ENCODE measurements at places on chromosomes 11 and 22.

DNA sequence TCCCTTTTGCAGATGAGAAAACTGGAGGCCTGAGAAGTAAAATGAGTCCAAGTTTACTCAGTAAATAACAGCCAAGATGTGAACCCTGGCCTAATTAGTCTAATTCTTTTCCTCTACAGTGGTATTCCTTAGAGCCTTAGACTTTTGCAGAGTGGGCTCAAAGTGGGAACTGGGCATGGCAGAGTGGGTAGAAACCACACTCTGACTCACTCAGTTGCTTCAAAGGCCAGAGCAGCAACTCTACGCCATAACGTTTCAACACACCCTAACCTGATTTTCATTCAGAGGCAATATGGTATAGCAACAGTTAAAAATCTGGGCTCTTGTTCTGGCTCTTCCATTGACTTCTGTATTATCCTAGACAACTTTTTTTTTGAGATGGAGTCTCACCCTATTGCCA, 2.8 kb downstream of the THRSP start:
- DNase-seq = no peak

- no peak for DNase-seq
These were observed 191 bp upstream of the DEAF1 start for GRCh38 chr11:695288-695537.

DNA sequence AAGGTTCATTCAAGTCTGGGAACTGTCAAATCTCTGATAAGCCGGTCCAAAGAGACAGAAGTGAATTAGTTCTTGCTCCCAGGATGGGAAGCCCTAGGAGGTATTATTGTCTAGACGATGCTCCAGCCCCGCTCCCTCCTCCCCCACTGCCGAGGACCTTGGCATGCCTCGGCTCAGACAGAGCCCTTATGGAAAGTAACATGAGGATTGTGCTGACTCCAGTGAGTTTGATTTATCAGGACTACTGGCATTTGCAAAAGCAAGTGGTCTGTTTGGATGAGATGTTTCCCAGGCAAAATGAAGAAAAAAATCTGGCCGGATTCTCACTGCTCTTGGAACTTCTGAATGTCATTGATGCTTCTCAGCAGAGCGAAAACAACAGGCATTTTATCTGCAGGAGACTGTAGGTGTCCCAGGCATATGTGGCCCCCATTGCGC, 341.0 kb downstream of the ETS1 start:
- no peak for DNase-seq

DNA sequence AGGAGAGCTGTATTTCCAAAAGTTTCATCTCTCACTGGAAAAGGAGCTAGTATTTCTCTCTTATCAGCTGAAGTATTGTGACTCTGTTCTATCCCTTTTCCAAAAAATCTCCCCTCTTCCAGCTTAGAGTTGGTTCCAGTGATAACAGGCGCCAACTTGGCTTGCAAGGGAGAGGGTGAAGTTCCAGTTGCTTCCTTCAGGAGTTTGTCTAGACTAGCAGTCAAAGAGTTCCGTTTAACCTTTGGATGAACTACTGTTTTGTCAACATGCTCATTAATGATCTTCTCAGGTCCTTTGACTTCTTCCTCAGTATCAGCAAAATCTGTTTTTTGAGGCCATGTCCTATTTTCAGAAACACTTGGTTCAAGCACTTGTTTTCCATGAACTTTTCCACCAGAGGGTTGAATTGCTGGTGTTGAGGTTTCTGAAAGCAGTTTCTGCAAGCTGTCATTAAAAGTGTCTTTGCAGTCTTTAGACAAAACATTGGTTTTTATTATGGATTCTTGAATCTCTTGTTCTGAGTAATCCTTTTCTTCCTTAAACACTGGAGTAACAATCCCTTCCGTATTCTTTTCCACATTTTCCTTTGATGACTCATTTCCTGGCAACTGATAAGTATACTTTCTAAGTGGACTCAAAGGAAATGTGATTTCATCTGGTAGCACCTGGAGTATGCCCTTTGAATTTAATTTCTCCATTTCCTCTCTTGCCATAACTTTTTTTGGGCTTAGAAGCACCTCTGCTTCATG, 39.7 kb upstream of the CCDC89 start:
- DNase-seq = no peak

DNA sequence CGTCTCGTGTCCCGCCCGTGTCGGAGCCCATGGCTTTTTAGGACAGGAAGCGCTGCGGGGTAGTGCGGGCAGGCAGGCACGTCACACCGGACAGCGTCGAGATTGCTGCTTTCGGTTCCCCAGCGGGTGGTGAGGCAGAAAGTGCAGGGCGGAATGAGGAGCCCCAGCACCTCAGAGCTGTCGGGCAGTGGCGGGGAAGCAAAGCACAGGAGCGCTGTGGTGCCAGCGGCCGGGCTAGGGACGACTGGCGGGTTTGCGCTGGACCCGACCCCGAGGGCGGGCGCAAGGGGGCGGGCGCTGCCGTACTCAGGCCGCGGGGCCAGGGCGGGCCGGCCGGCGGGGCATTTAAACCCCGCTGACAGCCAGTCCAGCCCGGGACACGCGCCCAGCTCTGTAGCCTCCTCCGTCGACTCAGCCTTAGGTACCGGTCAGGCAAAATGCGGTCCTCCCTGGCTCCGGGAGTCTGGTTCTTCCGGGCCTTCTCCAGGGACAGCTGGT, at the start of gene SLC37A2:
Gene SLC37A2 (plus strand): TSS at position 375 of the 498 bp plus-strand sequence. CDS start 63 bp downstream, at position 438.
- no peak for DNase-seq

DNA sequence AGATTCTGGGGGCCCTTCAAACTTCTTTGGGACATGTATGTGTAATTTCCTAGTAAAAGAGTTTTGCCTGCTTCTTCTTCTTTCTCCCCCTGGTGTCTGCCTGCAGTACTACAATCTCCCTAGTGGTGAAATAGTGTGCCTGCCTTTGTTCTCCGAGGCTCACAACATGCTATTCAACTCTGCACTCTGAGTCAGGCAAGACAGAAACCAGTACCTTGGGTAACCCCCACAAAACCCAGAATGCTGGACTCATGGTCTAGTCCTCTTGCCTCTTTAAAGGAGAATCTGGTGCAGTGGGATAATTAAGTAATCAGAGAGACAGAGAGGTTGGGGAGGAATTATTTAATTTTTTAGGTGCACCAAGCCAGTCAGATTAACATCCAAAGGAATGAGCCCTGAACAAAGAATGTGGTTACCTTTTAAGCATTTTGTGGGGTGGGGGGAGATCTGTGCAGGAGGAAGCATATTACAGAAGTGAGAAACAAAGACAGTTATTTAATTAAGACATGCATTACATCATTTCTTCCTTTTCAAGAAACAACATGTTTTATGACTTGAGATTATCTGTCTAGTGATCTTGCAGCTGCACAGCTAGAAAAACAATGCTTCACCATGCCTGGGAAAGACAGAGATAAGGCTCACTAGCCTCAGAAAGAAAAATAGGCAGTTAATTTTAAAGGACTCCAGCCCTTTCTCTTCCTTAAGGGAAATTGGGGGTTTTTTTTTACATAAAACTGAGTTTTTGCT, 11.0 kb upstream of the MS4A6A start:
- DNase-seq = no peak

GRCh38 chr11:47071341-47071740, 105.3 kb downstream of the ARFGAP2 start:
- DNase-seq = no peak

- no peak for DNase-seq
These were observed 44.0 kb downstream of the LIF start for GRCh38 chr22:30202531-30203006.

DNA sequence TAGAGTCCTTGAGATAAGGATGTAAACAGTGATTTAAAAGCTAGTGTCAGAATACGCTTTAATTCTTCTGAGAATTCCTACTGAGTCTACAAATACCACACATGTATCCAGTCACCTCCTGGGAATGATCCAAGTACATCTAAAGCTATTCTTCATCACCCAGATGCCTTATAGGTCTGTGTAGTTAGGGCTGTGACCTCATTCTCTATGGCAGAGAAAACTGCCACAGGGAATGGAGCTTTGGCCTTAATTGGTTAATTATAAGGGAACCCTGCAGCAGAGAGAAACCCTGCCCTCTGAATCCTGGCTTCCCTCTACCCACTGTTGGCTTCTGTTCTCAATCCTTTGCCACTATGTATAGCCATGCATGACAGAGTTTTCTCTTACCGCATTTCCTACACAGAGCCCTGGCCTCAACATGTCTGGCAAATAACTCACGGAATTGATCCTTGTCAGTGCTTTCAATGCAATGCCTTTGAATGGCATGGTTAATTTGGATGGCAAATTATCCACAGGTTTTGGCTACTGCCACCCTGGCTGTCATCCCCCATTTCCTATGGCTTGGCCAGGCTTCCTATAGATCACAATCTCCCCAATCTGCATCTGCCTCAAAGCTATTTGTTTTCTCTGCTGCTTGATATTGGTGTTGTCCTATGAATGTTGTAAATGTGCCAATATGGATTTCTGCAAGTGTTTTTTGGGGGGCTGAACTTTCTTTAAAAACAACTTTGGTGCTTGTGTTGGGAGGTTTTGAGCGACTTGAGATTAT, 2.9 kb downstream of the DIXDC1 start:
- no peak for DNase-seq

- DNase-seq = peak; percentile 71
These were observed 354.4 kb downstream of the SOX6 start for GRCh38 chr11:16001899-16002426.

GRCh38 chr22:20825624-20826023, 33.0 kb downstream of the PI4KA start:
- no peak for DNase-seq

DNA sequence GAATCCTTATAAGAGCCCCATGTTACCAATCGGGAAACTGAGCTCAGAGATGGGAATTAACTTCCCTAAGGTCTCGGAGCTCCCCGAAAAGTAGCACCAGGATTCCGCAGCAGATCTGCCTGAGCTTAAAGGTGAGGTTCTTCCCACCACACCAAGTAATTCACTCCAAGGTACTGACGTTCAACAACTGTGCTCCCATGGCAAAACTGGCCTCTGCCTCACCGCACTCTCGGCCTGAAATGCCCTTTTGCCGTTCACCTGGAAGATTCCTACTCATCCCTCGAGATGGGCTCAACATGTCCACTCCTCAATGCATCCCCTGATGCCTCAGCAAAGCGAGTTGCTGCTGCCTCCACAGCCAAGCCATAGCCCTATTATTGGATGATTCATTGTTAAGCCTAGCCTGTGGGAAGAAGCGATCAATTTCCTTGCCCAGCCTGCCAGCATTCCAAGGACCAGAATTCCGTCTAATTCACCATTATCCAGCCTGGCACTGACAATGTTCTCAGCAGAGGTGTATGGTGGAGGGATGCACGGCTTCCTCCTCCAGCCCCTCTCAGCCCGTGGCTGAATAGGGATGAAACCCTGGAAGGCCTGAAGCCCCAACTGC, 4.2 kb downstream of the PLAAT3 start:
- DNase-seq = no peak

GRCh38 chr11:108307751-108308150, 84.9 kb downstream of the ATM start:
- no peak for DNase-seq

DNA sequence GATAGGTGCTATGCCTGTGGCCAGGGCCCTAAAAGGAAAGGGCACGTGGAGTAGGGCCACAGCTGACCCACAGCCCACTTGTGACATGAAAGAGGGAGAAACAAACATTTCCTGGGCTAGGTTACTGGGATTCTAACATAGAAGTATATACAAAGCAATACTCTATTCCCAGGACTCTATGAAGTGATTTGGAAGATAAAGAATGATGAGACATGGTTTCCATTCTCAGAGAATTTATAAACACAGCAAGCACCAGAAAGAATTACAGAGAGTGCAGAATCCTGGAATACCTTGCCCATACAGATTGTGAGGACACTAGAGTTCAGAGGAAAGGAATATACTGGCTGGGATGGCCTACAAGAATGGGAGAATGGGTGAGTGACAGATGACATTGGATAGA, 86.4 kb downstream of the KIRREL3 start:
- DNase-seq = no peak

GRCh38 chr11:126723665-126724045, 276.9 kb downstream of the KIRREL3 start:
- DNase-seq = no peak

DNA sequence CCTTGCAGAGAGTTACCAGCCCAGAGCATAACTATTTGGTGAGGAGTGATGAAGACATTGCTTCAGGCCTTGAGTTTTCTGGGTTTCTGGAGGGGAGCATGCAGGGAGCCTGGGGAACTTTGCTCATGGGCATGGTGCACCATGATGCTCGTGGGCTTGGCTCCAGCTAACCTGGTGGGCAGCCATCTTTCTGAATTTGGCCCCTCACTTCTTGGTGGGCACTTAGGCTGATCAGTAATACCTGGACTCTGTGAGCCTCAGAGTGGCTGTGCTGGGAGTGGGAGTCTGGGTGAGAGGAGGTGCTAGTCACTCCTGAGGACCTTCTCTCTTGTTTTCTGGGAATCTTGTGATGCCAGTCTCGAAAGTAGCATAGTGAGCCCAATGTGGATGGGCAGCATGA, 30.6 kb downstream of the AMPD3 start:
- DNase-seq = no peak

DNA sequence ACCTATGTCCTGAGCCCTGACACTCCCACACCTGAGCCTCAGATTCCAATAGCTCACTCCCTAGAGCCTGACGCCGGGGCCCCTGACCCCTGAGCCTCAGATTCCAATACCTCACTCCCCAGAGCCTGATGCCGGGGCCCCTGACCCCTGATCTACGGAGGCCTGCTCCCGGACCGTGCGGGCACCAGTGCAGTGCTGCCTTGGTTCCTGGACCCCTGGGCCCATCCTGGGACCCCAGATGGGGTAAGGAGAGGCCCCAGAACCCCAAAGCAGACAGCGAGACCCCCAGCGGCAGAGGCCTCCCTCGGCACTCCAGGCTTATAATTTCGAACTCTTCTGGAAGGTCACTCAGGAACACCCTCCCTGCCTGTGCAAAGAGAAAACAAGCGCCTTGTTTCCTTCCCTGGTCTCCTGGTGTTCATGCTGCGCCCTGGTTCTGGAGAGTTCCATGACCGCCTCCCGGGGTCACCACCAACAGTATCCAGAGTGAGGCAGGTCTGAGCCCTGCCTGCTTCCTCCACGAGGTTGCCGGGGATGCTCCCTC, 7.5 kb downstream of the SUSD2 start:
- DNase-seq = no peak

DNA sequence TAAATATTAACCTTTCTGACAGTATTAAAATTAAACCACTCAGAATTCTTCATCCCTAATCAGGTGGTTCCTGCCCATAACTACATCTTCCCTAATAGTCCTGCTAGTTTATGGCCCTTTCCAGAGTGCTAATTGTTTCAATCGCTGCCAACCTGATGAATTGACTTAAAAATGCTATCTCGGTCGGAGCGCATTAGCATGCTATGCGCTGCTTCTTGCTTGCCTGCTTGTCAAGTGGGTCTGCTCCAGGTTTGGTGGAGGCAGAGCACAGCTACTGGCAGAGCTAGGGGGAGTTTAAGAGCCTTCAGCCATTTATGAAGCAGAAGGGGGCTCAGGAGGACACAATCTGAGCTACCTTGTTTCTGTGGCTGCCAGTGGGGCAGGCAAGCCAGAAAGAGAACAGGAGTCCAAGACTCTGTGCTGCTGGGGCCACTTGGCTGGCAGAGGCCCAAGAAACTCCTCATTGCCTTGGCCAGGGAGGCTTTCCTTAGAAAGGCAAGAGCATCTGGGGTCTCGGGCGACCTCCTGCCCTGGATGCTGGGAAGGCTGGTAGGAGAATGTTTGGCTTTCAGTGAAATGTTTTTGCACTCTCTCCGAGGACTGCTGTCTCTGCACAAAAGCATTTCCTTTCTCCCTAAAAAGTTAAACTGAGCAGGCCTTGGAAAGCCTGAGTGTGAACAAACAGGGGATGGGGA, 62.1 kb upstream of the PHOX2A start:
- no peak for DNase-seq
